ENCODE measurements at places on chromosomes 4 and X. TPM values are rescaled to one million over a fixed set of nuclear protein-coding genes. Genes with fewer than 3 reads are reported as not detected.

EGF gene
- 0.08 TPM for polyA plus RNA-seq

PPEF1 gene
- polyA plus RNA-seq, result not detected

OPN1MW3 gene
- not detected for polyA plus RNA-seq

CYBB gene
- polyA plus RNA-seq, result not detected

SATL1 gene
- polyA plus RNA-seq, result not detected

Data from foreskin keratinocyte (primary cell).